ENCODE measurements at places on chromosomes 7 and 10.

GRCh38 chr10:124194199-124194824, 100.9 kb upstream of the CHST15 start:
- DNase-seq, result no peak

GRCh38 chr7:122618585-122619189, 80.2 kb downstream of the RNF133 start:
- no peak for DNase-seq

DNA sequence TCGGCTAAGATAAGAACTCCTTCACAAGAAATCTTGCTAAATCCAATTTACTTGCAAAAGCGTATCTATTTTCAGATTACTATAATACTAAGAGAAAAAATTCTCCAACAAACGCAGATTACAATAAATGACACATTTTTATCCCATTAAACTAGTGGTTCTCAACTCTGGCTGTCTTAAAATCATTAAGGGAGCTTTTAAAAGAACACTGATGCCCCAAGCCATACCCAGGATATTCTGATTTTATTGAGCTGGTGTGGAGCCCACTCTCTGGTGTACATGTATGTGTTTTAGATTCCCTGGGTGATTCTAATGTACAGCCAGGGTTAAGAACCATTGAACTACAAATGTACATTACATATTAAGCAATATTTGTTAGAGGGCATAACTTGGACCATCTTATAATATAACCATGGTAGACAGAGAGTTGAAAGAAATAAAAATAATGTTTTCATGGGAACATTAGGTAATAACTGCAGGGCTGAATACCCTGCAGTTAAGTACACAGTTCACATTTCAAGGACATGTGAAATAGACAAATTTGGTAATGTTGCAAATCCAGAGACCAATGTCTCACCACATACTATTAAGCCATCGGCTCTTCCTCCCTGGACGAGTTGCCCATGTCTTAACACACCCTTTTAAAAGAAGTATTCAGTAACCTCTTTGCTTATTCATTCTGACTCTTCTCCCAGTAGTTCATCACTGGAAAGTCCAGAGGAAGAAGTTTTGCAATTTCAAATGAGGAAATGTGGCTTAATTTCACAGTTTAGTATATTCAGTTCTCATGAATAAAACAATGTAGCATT, 6.2 kb downstream of the GSAP start:
- no peak for DNase-seq

DNA sequence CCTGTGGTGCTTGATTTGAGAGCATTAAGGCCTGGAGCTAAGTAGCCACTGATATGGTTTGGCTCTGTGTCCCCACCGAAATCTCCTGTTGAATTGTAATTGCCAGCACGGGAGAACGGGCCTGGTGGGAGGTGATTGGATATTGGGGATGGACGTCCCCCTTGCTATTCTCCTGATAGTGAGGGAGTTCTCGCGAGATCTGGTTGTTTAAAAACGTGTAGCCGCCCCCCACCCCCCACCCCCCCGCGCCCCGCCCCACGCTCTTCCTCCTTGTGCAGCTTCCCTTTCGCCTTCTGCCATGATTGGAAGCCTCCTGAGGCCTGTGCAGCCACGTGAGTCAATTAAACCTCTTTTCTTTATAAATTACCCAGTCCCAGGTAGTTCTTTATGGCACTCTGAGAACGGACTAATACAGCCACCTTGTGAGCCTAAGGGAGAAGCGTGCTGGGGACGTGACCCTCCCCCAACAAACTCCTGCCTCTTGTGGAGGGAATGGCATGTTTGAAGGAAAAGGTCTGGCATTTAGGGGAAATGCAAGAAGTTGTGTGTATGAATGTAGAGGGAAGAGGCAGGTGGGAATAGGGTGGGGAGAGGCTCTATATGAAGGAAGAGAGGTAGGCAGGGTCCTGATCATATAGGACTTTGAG, 118.0 kb upstream of the KMT2C start:
- no peak for DNase-seq

DNA sequence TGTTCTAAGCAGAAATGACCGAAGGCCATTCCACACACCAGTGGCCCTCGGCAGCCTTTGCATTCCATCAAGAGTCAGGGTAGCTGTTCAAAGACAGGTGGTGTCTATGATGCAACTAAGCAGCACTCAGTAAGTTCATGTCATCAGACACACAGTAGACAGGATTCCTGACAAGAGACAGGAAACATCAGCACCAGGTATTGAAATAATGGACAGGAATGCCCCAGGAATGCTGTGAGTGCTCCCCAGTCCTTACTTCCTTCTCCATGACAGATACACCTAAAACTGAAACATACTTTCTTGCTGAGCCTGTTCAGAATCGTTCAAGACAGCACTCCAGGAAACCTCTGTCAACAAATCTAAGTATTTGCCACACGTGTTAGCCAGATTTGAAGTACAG, 204.4 kb downstream of the TPST1 start:
- no peak for DNase-seq

- DNase-seq, result no peak
Measured at GRCh38 chr10:29949411-29950011, 109.9 kb downstream of the JCAD start.

GRCh38 chr10:4053940-4054339, 268.9 kb upstream of the KLF6 start:
- DNase-seq, result no peak

GRCh38 chr10:100986952-100987684, at the start of the genes MRPL43 and TWNK:
Gene MRPL43 (minus strand): TSS chr10:100987497. CDS start chr10:100987443, 54 bp downstream.
Gene TWNK (plus strand): TSS chr10:100987543. CDS start chr10:100988211, 668 bp downstream.
- peak; percentile 87 for DNase-seq

- DNase-seq, result no peak
Measured at GRCh38 chr7:116630932-116631671, 40.9 kb upstream of the MET start.

GRCh38 chr7:70322856-70323255, 724.6 kb downstream of the AUTS2 start:
- no peak for DNase-seq

- DNase-seq, result no peak
Measured at GRCh38 chr10:25661632-25662031, 272.4 kb upstream of the MYO3A start.

DNA sequence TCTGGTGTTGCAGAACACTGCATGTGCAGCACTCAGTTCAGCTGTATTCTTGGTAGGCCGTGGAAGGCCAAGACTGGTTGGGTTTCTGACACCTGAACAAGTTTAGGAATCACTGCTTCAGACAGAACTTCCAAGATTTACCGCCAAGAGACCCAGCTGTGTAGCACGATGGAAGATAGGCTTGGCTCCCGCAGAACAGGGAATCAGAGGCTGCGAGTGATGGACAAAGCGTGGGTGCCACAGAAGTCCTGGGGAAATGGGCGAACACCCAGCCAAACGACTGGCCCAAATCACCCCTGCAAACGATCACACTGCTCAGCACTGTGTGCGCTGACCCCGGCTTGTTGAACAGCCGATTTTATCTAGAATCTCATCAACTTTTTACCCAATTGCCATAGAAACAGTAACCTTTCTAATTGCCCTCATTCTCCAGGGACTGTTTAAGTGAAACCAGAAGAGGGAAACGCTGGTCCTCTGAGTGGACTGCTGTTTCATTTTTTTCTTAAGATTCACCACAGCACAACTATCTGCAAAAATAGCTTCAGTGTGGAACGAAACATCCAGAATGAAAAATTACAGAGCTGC, 17.9 kb downstream of the ZFAND2A start:
- DNase-seq, result no peak

Data from CD8-positive, alpha-beta T cell (primary cell).